ENCODE measurements at places on chromosomes 12 and 14.
A peak's percentile ranks its signal among the peaks of the same experiment; 100 is the strongest.

GRCh38 chr12:12099102-12099501 is 28.4 kb downstream of the BCL2L14 start:
- DNase-seq: no peak

DNA sequence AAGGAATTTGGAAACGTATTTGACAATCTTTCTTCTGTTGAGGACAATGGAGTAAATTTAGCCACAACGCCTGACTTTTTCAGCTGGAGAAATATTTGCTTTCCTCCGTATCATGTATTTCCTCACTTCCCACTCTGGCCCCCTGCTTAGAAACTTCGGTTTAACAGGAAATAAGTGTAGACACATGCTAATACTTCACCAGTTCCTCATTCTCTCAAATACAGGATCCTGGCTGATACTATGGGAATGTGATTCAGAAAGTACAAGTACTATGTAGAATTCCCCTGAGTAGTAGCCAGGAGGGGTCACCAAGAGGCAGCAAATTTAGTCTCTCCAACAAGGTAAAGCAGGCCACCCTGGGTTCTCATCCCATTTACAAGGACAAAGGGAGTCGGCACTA is 58.0 kb downstream of the FAR2 start:
- DNase-seq: no peak

GRCh38 chr14:77709412-77709811 is 1.5 kb downstream of the SLIRP start:
- no peak for DNase-seq

GRCh38 chr14:50791201-50791600 is 39.8 kb downstream of the NIN start:
- no peak for DNase-seq

DNA sequence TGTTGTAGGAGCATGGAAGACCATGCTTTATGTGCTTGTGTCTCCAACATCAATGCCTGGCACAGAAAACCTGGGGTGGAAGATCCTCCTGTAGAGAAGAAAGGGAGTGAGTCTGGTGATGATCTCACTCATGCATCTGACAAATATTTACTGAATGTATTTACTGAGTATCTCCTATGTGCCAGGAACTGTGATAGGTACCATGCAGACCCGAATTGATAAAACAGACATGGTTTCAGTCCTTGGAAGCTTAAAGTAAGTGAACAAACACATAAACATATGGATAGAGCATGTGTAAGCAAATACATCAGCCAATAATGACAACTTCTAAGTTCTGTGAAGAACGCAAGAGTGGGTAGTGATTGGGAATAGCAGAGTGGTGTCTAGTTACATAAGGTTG is 117.0 kb upstream of the CCDC198 start:
- DNase-seq: no peak

- DNase-seq: peak; percentile 98
These were observed at the start of gene KCNH3 for GRCh38 chr12:49538510-49539403. TSS of gene KCNH3 (plus strand) at chr12:49539030. CDS start at chr12:49539417, 387 bp downstream.

GRCh38 chr12:53866727-53867126 is 71.9 kb upstream of the HOXC13 start:
- DNase-seq: no peak

GRCh38 chr14:37048666-37049071 is 123.7 kb downstream of the SLC25A21 start:
- DNase-seq: no peak

- DNase-seq: no peak
These were observed 21.8 kb upstream of the KRR1 start for GRCh38 chr12:75533239-75533638.

DNA sequence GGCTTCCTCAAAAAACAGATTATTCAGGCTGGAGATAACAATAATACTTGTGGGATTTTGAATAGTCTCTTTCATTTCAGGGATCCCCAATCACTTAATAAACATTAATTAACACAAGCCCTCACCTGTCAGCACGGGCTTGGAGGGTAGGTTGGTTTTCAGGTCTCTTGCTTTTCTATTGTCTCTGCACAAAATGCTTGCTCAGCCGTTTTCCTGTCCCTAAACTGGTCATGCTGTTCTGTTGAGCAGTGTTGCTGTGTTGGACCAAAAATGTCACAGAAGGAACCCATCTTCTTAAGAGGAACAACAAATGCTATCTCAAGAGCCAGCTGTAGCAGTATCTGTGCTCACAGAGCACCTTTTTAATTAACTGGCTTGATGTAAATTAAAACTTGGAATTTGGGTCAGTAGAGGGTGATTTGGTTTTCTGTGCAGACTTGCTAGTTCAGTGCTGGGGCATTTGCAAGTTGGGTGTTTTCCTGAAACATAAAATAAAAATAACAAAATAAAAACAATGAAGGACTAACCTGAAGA is 231.8 kb upstream of the CRY1 start:
- DNase-seq: no peak

DNA sequence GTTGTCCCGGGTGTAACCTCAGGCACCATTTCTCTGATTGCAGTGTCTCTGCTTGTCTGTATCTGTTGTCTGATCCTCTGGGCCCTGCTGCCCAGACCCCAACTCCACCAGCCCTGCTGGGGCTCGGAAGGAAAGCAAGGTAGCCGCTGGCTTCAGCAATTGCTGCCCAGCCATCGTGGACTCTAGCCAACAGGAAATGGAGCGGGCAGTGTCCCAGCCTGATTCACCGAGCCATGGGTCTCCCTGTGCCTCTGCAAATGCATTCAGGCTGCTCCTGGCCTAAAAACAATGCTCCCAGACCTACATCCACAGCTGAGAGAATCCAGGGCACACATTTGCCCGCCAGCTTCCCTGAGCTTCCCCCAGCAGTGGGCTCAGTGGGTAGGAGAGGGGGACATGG is 9.2 kb downstream of the TUNAR start:
- no peak for DNase-seq

- no peak for DNase-seq
These were observed 39.1 kb upstream of the CRADD start for GRCh38 chr12:93638095-93638494.

DNA sequence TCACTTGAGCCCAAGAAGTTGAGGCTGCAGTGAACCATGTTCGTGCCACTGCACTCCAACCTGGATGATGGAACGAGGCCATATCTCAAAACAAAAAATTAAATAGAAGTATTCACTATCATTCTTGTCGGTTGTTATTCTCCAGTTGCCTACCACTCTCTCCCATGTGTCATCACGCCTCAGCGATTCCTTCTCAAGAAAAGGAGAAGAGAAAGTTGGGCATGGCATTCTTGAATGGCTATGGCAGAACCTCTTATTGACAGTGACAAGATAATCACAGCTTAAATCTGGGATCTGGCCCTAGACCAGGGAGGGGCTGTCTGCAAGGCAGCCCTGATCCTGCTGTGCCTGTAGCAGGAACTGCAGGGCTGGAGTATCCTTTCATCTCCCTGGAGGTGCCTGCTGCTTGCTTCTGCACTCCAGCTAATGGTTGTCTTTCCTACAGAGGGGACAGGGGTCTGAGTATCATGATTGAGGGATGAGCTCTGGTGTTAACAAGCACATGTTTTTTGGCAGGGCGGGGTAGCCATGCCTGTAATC is 12.8 kb upstream of the MLEC start:
- no peak for DNase-seq

DNA sequence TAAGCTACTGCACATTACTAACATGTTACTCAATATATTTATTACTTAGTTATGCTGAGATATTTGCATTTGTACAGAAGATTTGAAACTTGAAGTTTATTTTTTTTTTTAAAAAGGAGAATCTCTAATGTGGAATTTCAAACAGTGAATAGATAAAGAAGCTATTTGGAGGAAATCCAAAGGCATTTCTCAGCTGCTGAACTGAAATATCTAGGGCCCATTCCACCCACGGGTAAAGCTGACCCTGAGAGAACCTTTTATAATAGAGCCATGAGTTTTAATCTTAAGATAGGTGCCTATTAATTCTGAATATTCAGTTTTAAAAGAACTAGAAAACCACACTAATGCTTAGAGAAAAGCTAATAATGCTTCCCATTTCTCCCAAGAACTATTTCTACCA is 225.4 kb upstream of the CAND1 start:
- DNase-seq: peak; percentile 19

DNA sequence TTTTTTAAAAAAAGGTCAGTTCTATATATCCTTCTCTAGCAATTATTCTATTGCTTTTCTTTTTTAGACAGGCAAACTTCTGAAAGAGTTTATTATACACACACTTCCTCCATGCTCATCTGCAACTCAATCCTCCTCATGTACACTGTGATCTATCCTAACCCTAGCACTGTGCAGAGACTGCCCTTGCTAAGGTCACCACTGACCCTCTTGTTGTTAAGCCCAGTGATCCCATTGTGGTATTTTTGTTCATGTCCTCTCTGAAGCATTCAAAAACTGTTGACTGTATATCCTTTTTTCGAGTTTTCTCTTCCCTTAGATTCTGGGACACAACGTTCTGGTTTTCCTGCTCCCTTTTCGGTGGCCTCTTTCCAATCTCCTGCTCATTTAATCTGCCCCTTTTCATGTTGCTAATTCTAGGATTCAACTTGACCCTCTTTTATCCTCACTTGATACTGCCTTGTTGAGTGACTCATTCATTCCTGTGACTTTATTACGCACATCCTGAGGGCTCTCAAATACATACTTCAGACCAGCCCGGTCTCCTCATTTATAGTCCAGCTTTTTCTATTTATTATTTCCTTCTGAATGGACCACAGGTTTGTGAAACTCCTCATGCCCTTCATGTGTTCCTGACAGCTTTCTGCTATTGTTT is 53.9 kb upstream of the PTPRB start:
- no peak for DNase-seq

GRCh38 chr14:96086574-96087077 is 47.5 kb downstream of the C14orf132 start:
- no peak for DNase-seq

GRCh38 chr12:102454808-102455760 is 25.3 kb downstream of the IGF1 start:
- no peak for DNase-seq

DNA sequence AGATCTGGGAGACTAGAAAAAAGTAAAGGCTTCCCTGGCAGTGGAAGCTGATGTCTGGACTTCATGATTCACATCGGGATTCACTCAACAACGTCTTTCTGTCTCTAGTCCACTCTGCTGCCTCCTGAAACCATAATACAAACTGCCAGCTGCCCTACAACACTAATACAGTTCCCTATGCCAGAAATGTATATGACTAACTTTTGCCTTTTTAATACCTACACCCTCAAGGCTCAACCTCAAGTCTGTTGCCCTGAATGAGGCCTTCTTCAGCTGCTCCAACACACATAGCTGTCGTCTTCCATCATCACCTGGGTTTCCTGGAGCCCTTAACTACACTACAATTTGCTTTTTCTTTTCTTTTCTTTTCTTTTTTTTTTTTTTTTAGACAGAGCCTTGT is 182.7 kb upstream of the BCL2L14 start:
- DNase-seq: no peak

DNA sequence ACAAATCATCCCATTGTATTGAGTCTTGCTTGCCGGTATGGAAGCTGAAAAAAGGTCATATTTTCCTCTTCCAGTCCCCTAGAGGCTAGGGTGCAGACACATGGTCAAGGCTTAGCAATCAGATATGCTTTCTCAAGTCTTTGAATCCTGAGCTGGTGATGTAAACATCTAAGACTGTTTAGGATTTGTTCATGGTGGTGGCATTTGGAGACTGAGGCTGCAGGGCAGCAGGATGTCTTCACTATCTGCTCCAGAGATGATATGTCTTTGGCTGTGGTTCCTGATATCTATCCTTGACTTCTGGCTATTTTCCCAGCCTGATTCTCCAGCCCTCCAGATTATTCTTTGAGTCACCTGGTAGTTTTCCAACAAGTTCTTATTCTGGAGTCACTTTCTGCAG is 50.5 kb upstream of the DACT1 start:
- no peak for DNase-seq

DNA sequence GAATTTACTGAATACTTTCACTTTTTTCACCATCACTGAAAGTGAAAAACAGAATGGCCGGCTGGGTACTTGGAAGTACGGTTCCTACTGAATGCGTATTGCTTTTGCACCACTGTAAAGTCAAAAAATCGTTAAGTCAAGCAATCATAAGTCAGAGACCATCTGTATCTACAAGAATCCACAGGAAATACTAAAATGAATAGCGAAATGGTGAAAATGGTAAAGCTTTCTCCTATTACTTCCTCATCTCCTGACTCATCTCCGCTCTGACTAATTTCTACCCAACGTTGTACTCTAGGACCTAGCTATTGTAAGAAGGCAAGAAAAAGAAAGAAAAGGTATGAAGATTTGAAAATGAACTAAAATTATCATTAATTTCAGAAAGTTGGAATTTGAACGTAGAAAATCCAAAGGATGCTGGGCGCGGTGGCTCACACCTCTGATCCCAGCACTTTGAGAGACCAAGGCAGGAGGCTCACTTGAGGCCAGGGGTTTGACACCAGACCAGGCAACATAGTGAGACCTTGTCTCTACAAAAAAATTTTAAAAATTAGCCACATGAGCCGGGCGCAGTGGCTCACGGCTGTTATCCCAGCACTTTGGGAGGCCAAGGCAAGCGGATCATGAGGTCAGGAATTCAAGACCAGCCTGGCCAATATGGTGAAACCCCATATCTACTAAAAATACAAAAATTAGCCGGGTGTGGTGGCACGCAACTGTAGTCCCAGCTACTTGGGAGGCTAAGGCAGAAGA is 5.3 kb upstream of the CDCA4 start:
- DNase-seq: no peak

- DNase-seq: peak; percentile 10
These were observed 2.9 kb upstream of the PTHLH start for GRCh38 chr12:27975222-27976136.

DNA sequence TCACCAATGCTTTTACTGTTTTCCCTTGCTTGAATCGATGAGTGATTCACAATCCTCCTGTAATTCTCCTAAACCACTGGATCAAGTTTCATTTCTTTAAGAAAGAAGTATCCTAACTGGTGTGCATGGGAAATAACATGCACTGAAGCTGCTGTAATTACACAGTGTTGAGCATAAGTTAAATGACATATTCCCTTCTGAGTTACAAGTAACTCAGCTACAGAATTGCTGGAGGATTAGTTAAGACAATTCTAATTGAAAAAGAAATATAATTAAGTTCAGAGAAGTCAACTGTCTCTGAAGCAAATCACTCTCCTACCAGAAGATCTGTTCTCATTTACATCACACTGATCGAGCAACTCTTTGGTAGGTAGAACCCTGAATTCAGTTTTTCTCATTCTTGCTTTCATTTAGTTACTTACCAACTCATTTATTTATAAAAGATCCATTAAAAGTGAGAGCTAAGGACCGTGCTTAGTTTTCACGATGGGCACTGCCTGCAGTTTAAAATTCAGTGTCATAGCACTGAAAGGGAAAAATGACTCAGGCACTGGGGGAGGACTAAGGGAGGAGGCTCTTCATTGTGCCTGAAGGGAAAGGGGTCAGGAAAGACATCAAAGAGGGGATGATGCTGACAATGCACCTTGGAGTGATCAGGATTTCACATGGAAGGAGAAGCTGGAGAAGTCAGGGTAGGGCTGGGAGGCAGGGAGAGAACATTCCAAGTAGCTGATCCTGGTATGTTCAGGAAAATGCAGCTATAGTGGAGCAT is 327.2 kb downstream of the EMP1 start:
- DNase-seq: peak; percentile 1

DNA sequence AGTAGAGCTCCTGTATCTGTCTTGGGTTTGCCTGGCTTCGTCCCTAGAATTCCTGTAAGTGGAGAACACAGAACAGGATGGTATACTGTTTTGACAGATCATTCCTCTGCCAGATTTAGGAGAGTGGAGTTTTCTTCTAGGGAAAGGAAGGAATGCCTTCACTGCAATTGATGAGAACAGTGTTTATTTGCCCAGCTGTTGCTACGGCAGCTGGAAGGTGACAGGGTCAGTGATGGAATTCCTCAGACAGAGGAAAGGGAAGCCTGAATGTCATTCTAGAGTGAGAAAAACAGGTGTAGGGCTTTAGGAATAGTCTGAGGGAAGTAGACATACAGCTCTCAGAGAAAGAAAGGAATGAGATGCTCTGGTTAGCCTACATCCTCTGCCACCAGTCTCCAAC is 11.7 kb downstream of the CSRNP2 start:
- no peak for DNase-seq
